ENCODE measurements at places on chromosomes 11 and 22.

- DNase-seq, result no peak
Observed at GRCh38 chr11:1852271-1852876, 510 bp upstream of the LSP1 start.

DNA sequence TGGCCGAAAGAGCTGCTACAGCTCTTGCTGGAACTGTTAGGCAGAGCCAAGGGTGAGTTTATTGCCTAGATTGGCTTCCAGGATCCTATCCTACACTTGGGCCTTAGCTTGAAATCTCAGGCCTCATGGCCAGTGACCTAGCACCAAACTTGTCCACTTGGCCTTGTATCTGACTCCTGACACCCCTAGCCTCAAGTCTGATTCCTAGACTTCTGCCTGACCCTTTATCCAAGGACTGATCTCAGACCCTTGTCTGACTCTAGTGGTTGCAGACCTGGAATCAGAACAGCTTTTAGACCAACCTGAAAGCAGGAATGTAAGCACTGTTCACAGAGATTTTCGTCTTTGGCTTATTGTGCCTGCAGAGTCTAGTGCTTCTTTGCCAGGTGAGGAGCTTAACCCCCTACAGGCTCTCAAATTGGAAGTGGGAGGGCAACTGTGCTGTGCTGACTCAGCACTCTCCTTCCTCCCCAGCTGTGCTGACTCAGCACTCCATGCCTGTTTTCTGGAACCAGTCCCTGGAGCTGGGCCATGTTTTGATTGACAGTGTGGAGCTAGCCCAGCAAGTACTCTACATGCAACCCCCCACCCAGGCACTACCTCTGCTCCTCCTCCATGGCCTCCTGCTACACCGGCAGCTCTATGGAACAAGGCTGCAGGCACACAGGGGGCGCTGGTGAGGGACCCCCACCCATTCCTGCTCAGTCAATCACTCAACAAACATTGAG is 35.1 kb downstream of the RRP8 start:
- DNase-seq, result no peak

- no peak for DNase-seq
Observed at GRCh38 chr22:32164075-32164860, 5.2 kb upstream of the C22orf42 start.

GRCh38 chr11:44625759-44626523 is 60.5 kb downstream of the CD82 start:
- DNase-seq, result no peak

DNA sequence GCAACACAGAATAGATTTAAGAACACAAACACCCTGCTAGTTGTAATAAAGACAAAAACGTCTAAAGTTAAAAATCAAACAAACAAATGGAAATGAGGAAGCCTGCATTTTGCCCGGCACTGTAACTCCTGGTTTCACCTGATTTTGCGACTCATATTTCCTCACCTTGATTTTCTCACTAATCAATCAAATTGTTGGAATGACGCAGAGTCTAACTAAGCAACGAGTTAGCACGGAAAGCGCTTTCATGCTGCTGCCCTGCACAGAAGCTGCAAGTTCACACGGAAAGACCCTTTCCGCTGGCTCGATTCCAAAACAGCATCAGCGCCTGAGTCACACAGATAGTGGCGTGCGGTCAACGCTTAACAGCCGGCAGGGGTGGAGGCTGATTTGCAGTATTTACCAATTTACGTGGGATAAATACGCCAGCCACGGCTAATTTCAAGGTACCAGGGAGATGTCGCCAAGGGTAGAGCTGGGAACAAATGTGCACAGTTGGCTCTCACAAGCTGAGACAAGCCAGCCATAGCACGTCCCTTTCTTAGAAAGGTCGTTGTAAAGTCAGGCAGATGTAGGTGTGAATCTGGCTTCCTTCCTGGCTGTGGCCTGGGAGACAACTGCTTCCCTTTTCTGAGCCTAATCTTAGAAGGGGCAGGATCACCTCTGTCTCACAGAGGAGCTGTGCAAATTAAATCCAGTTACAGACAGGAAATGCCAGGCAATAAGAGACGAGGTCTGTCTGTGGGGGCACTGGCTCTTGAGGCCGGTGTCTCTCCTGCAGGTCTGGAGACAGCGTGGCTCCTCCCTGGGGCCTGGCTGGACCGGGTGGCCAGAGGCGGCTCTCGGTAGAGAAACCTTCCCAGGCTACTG is 76.9 kb upstream of the TTLL12 start:
- peak; percentile 51 for DNase-seq

DNA sequence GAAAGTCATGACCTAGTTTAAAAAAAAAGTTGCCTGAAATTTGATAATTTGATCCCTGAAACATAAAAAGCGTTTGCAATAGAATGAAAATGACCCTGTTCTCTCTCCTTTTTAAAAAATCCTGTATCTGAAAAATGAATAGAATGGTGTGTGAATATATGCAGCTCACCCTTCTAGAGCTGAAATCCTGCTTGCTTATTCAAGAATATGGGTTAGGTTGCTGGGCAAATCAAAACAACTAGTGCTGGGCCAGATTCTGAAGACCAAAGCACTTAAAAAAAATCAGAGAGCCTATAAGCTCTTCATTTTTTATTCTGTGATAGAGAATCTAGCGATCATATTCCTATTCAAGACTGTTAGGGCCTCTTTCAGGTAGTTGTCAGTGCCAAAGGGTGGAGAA is 131.6 kb downstream of the MPPED2 start:
- DNase-seq, result no peak

DNA sequence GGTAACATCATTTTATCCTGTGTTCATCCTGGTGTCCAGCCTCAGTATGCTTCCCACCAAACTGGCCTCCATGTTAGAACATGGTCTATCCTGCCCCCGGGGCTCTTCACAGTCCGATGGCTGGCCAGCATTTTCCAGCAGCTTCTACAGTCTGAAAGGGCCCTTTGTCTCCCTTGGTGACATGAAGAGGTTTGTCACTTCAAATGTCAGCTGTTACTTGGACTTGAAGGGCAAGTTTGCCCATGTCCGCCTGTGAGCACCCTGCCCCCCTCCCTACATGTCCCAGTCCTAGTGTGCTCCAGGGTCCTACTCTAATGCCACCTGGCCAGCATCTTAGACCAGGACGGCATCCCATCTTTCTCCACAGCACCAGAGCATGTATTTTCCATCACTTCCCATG is 24.7 kb downstream of the PATZ1 start:
- no peak for DNase-seq

- DNase-seq, result no peak
Observed at GRCh38 chr11:7527029-7527428, 13.2 kb downstream of the PPFIBP2 start.
